ENCODE measurements at places on chromosomes 4 and X.

- DNase-seq, result no peak
Observed at GRCh38 chr4:159079074-159079473, 23.8 kb upstream of the RAPGEF2 start.

GRCh38 chr4:152014280-152014679, 253.5 kb upstream of the GATB start:
- no peak for DNase-seq

DNA sequence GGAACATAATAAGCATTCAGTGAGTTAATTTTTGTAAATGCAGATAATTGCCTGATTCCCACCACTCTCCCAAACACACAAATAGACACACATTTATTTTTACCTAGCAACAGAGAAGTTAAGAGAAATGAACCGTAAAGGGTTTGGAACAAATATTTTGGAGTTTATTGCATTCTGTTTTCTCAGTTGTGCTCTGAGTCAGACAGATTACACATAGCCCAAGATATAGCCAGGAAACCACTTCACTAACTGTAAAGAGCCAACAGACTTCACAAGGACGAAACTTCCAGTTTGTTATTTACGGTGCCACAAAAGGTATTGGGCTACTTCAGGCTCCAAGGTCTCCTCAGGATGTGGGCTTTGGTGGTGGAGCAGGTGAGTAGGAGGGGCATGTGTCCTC, 217.0 kb downstream of the BMPR1B start:
- peak; percentile 83 for DNase-seq

- DNase-seq, result peak; percentile 84
Observed at GRCh38 chr4:182143822-182144625, 99.2 kb upstream of the TENM3 start.

GRCh38 chr4:56360071-56360470, 27.2 kb downstream of the AASDH start:
- no peak for DNase-seq

DNA sequence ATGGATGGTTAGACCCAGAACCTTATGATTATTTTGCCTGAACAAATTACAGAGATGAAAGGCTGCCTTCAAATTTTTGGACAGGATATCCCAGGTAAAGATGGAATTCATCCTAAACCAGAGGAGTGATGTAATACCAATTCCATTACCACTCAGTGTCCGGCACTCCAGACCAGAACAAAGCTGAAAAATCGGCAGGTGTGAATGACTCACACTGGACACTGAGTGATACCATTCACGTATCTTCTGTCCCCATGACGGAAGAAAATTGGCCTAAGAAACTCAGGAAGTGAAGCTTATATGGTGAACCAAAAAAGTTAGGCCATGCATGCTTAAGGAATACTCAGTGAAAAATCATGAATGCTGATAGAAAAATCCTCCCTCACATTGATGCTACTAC, 34.5 kb downstream of the PALLD start:
- no peak for DNase-seq

DNA sequence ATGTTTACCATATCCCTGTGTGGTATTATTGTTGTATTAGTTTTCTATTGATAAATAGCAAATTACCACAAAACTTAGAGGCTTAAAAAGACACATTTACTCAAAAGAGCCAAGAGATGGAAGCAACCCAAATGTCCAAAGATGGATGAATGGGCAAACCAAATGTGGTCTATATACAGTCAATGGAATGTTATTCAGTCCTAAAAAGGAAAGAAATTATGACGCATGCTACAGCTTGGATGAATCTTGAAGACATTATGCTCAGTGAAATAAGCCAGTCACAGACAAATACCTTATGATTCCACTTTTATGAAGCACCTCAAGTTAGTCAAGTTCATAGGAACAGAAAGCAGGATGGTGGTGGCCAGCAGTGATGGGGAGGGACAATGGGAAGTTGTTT, 144.7 kb downstream of the QDPR start:
- no peak for DNase-seq

- DNase-seq, result peak; percentile 50
Observed at GRCh38 chr4:181674315-181674875, 568.8 kb upstream of the TENM3 start.

- no peak for DNase-seq
Observed at GRCh38 chrX:109782994-109783700, 50.1 kb upstream of the ACSL4 start.

DNA sequence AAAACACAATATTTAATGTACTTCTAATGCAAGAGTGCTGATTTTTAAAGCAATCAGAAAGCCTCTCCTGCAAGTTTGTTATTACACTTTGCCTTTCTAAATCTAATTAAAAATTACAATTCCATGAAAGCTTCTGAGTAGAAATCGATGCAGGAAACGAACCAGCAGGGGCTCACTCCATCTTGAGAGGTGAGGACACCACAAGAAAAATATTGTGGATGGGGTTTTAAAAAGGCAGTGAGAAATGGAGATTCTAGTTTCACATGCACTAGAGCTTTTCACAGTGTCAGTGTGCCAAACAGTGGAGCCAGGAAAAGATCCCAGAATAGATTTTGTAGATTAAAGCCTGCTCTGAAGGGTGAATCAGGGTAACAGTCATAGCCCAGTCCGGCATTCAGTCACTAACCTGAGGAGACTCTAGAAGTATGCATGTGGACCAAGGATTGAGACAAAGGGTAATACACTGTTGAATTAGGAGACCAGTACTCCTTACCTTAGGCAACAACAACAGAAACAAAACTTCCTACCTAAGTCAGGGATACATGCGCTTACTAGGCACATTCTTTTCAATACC, 362.3 kb downstream of the NAF1 start:
- no peak for DNase-seq

- peak; percentile 20 for DNase-seq
Observed at GRCh38 chrX:123807835-123808416, 51.9 kb upstream of the XIAP start.

- DNase-seq, result peak; percentile 65
Observed at GRCh38 chr4:37389967-37390580, 145.5 kb downstream of the NWD2 start.

DNA sequence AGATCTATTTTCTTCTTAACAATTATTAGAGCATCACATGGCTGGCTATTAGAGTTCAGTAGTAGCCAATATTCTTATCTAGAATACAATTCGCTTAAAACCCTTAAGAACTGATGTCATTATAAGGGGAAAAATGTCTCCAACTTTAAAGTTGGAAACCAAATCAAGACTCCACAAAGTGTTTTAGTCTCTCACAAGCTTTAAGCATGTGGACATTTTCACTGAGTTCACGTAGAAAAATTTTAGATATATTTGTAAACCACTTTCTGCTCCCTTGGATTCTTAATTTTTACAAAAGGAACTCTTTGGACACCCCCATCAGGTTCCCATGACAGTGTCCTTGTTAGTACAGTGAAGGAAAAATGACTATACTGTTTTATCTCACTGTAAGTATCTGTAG, 123.9 kb upstream of the NAP1L5 start:
- DNase-seq, result no peak

GRCh38 chrX:53048169-53049126, at the start of gene GPR173:
GPR173 (plus strand) TSS chrX:53048789; CDS start chrX:53076622, 27,833 bp downstream.
- DNase-seq, result peak; percentile 78

Data from astrocyte of the spinal cord (primary cell).